ENCODE measurements at places on chromosomes 2 and 18.

GRCh38 chr18:74063023-74063422 lies 84.6 kb downstream of the FBXO15 start:
- no peak for DNase-seq

- no peak for DNase-seq
These were observed 379.4 kb downstream of the TNS1 start for GRCh38 chr2:217623281-217623912.

DNA sequence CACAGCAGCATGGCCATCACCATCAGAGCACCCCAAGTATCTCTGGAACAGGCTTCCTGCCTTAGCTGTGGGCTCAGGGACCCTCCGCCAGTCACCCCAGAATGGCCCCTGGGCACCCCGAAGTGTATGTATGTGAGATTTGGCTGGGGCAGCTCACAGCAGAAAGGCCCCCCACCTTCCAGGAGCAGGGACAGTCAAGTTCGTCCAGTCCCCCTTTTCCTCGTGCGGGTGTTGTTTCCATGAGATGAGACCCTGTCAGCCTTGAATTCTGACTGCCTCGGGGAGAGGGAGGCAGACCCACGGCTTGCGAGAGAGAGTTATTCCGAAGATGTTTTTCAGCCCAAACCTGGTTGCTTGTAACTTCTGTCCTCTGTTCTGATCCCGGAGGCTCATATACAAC lies 290.9 kb upstream of the HDAC4 start:
- no peak for DNase-seq

DNA sequence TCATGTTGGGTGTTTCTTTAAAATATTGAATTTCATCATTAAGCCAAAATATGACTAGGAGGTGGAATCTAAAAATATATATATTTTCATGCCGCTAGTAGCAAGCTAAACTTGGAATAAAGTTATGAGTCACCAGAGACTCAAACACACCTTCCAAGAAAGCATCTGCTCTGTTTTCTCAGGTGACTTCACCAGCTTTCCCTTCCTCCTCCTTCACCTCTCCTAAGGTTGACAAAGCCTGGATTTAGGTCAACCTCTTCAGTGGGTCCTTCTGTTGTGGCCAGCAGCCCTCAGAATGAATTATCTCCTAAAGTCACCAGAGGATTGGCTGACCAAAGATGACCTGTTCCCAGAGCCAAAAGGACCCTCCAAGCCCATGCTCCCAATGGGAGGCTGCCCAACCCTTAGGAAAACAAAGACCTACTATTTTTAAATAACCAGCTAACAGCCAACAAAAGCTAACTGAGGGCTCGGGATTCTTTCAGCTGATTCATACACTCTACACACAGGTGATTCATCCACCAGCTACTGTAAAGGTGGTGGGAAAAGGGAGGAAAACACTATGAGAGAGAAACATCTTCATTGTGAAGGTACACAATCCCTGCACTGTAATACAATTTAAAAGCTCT lies 113.9 kb downstream of the MYO5B start:
- no peak for DNase-seq

- DNase-seq = no peak
These were observed 116.0 kb upstream of the AQP4 start for GRCh38 chr18:26981360-26982082.

- no peak for DNase-seq
These were observed 41.3 kb downstream of the NTSR2 start for GRCh38 chr2:11628675-11629074.

DNA sequence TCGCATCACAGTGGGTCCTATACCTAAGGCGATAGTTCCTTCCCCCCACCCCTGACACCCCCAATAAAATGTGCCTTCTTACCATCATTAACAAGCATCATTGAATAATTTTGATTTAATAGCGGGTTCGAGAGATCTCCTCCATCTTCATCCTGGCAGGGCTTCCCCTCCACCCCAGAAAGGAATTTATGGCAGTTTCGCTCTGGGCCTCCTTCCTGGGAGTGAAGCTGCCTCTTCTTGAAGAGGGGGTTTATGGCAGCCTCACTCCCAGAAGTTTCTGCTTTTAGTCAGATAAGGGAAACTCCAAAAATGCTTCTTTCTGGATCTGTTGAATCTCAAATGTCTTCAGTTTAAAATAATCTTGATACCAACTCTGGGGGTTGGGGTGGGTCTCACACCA lies 45.7 kb downstream of the RRM2 start:
- DNase-seq = no peak

All from effector CD4-positive, alpha-beta T cell (primary cell).